ENCODE measurements at places on chromosomes 2 and 18. TPM values are rescaled to one million over a fixed set of nuclear protein-coding genes. Genes with fewer than 3 reads are reported as not detected.

WDPCP gene
- total RNA-seq = 3.6 TPM

CCBE1 gene
- total RNA-seq = 5.8 TPM

CHAC2 gene
- 13.4 TPM for total RNA-seq

MPP4 gene
- total RNA-seq = 0.08 TPM

ARHGAP28 gene
- total RNA-seq = 0.09 TPM

NT5C1B gene
- total RNA-seq = not detected

CPO gene
- total RNA-seq = not detected

GRB14 gene
- total RNA-seq = 3.1 TPM
